NCI-H524 (cell line): ENCODE measurements at places on chromosomes 11 and 22.

GRCh38 chr22:44159811-44160210 is 20.9 kb upstream of the PARVG start:
- DNase-seq, result no peak

GRCh38 chr11:64627371-64627770 is 36.4 kb downstream of the SLC22A12 start:
- peak; percentile 77 for DNase-seq

DNA sequence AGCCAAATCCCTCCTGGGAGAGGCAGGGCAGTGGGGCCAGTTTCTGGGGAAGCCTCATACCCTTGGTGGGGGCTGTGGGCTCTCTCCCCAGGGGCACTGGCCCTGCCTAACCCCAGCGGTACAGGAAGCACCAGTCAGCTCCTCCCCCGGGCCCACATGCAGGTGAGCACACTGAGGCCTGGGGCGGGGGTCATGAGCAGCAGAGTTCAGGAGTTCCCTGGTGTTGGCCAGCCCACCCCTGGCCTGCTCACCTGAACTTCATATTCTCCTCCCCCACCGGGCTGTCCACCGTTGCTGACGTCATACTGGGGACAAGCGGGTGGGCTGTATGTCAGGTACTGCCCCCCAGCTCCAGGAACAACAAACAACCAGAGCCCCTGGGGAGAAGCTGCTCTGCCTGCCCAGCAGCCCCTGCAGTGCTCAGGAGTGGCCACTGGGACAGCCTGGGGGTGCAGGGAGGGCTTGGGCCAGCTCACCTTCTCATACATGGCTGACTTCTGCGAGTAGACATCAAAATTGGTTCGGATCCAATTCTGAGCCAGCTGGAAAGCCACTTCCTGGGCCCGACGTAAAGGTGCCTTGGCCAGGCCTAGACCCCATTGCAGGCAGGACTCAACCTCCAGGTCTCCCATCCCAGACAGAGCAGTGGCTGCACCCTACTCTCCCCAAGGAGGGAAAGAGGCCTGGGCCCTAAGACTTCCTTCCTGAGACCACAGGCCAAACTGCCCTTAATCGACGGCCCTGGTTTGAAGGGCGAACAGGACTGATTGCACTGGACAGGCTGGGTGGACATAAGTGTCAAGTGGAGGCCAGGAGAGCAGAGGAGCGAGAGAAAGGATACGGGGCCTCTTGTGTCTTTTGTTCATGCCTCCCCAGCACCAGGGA is 20.8 kb downstream of the TREH start:
- DNase-seq, result no peak

GRCh38 chr11:94417386-94417987 is 16.3 kb upstream of the GPR83 start:
- DNase-seq, result peak; percentile 43

- no peak for DNase-seq
These were observed 268.6 kb upstream of the SESN3 start for GRCh38 chr11:95499516-95500135.

DNA sequence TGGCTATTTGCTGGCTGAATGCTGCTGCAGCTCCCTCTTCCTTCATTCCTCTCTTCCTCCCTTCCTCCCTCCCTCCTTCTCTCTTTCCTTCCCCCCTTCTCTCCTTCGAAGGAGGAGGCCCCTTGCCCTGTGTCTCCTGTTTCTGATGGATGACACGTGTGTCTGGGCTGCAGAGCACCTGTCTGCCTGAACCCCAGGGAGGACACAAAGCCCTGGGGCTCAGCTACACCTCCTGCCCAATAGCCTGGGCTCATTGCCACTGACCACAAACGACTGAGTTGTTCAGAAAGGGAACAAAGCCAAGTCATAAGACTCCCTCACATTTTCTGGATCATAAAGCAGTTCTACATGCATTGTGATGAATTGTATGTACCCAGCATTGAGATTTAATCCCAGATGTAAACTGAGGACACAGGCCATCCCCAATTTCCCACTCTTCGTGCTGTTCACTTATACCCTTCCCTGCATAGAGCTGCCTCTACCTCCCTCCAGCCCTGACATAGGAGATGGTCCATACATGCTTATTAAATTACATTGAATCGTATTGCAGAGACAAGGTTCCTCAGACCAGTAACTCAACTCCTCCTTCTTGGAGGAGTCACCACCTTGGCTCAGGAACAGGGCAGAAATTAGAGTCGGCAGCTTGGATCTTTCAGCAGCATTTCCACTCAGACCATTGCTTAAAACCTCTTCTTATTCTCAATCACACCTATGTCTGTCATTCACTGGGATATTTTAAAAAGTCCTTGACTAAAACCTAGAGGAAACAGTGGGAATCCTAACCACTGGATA is 1.2 kb downstream of the CSRP3 start:
- DNase-seq, result no peak

GRCh38 chr22:36757668-36758211 is 18.2 kb downstream of the IFT27 start:
- peak; percentile 77 for DNase-seq

DNA sequence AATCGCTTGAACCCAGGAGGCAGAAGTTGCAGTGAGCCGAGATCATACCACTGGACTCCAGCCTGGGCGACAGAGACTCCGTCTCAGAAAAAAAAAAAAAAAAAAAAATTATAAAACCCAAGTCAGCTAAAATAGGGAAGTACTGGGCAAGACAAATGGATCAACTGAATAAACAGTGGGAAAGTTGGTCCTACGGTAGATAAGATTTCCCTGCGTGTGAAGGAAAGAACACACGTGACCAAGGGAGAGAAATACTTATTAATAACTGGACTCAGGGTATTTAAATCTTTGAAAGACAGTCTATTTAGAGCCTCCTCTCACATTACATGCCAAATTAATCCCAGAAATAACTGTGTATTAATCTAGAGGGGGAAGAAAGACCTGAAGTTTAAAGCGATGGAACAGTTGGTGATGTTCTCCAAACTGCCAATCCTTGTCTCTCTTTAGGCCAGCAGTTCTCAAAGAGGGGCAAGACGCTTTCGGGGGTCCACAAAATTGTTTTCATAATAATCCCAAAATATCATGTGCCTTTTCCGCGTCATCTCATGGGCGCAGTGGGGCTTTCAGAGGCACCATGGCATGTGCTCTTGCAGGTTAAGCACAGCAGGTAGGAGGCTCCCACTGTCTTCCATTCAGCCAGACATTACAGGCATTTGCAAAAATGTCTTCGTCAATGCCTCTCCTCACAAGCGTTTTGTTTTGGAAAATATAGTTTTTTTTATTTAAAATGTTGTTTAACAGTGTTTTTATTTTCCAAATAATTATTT is 6.6 kb downstream of the RTL6 start:
- DNase-seq, result no peak

DNA sequence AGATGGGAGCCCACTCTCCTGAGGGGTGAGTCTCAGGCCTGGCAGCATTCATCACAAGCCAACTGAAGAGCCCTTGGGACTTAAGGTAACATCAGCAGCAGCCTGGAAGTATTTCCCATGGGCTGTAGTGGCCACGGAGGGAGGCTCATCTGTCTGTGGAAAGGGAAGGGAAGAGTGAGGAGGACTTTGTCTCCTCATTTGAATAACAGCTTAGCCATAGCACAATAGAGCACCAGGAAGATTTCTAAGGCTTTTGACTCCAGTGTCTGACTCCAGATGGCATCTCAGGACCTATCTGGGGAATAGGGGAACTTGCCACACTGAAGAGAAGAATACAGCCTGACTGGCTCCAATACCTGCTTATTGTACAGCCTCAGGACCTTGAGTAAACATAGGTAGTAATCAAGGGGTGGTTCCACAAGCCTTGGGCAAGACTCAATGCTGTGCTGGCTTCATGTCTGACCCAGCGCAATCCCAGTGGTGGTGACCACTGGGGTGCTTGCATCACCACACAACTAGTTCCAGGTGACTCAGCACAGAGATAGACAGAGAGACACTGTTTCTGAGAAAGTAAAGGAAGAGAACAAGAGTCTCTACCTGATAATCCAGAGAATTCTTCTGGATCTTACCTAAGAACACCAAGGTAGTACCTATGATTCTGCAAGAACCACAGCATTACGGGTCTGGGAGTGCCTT is 510.5 kb upstream of the CCDC179 start:
- DNase-seq, result no peak

DNA sequence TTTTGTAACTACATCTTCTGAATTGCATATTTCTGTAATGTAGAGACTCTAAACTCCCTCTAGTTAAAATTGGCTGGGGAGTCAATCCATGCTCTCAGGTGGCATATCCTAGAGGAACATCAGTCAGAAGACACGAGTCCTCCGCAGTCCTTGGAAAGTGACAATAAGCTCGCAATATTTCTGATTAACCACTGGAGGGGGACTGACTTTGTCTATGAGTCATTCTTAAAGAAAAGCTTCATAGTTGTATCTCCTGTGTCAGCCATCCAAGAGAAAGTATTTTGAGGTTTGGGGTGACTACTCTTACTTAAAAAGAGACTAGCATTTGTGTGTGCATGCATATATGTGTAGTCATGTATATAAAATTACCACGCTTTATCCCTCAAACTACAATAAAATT is 60.2 kb downstream of the SLN start:
- DNase-seq, result no peak

DNA sequence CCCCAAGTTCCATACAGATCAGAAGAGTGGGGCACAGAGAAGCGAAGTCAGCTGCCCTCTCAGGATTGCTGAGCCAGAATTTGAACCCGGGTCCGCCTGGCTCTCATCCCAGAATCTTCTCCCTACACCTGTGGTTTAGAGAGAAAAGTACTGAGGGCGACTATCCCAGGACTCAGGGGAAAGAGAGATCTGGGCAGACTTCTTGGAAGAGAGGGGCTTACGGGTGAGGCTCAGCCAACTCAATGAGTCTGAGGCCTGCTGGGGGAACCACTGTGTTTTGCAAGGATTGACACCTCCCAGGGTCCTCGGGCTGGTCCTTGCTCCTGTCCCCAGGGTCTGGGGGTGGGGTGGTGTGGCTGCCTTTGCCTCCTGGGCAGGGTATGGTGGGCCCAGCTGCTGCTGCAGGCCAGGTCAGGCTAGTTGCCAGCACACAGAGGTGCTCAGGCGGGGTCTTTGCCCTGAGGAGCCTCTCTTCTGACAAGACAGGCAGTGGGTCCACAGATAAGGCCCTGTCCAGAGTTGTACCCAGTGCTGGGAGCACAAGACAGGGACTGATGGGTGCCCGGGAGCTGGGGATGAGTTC is 1.2 kb downstream of the CAPN5 start:
- DNase-seq, result no peak

GRCh38 chr22:27800250-27801201 is 1.0 kb downstream of the MN1 start:
- DNase-seq, result peak; percentile 43

DNA sequence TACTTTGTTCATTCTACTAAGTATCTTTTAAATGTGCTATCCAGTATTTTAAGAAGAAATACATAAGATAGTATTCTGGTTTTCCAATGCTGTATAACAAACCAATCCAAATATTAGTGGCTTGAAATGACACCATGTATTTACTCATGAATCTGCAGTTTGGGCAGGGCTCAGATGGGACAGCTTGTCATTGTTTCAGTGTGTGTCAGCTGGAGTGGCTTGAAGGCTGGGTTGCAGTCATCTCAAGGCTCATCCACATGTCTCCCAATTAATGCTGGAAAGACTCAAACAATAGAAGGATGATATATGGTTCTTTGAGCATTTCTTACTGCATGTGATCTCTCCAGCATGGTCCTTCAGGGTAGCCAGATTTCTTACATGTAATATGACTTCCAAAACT is 146.2 kb downstream of the ARHGAP42 start:
- no peak for DNase-seq

DNA sequence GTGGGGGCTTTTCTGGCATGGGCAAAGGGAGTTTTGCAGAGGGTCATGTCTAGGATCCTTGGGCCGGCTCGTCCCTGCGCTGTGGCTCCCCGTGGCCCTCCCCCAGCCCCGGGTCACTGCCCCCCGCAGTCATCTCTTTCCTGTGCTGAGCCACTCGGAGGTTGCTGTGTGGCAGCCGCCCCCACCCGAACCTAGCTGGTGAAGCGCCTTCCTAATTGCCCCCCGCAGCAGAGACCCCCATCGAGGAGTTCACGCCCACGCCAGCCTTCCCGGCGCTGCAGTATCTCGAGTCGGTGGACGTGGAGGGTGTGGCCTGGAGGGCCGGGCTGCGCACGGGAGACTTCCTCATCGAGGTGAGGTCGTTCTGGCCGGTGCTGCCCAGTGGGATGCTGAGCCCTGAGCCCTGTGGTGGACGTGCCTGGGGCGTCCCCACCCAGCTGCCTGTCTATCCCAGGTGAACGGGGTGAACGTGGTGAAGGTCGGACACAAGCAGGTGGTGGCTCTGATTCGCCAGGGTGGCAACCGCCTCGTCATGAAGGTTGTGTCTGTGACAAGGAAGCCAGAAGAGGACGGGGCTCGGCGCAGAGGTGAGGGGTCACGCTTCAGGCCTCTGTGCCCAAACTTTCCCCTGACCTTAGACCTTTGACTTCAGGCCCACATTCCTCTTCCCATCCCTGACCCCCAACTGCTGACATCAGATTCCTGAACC is 32.0 kb downstream of the SHANK3 start:
- DNase-seq, result no peak

GRCh38 chr11:57763568-57763967 is 2.0 kb downstream of the CTNND1 start:
- peak; percentile 40 for DNase-seq

DNA sequence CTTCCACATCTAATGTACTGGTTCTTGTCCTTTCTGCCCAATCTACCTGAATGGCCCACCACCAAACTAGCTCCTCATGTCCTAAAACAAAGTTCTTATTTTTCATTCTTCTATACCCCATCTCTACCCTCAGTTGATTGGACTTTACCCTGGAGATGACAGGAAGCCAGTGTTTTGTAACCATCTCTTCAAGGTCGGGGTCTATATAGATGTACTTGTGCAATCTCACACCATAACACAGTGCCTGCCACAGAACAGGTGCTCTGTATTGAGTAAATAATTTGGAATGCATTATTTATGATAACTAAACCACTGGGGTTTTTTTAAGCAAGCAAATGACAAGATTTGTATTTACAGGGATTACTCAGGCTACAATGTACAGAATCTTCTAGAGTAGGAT is 76.7 kb upstream of the FAM181B start:
- DNase-seq, result no peak

DNA sequence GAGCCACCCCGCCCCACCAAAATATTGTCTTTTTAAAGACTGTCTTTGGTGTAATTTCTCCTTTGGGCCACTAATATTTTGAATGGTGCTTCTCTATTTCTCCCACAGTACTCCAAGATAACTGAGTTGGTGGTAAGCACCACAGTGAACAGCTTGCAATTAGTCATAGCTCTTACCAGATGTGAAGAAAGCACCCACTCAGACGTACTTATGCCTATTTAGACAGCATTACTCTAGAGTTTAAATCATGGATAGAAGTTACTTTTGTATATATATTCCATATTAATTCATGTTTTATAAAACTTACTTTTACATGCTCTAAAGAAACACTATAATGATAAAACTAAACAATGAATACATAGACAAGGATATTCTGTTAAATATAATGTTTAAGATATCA is 12.7 kb downstream of the ANO3 start:
- DNase-seq, result peak; percentile 63
